ENCODE measurements at places on chromosomes 7 and 10. TPM values are rescaled to one million over a fixed set of nuclear protein-coding genes. Genes with fewer than 3 reads are reported as not detected.

DNA sequence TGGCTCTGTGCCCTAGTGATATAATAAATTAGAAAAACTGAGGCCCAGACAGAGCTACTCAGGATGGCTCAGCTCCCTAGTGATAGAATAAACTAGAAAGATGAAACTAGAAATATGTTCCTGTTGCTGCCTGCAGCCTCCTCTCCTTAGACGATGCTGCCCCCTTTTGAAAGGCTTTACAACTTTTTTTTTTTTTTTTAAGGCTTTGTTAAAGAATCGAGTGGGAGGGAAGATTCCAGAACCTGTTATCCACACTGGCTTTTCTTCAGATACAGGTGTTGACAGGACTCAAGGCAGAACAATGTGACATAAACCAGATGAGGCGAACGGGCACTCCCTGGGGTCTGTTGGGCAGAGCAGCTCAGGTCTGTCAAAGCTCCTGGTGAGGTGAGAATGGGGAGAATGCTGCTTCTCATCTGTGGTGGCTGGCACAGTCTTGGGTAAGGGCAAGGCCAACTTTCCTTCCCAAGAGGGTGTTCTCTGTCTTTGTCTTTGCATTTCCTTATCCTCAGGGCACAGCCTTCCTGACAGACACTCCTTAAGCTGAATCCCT, 175.1 kb downstream of the COBL start:
- DNase-seq, result no peak

- no peak for DNase-seq
These were observed 362.4 kb upstream of the ZNF32 start for GRCh38 chr10:44010873-44011602.

MMRN2 gene
- 40.8 TPM for polyA plus RNA-seq

EPO gene
- polyA plus RNA-seq, result not detected

HERC4 gene
- 20.6 TPM for polyA plus RNA-seq

RET gene
- 1.6 TPM for polyA plus RNA-seq

DNA sequence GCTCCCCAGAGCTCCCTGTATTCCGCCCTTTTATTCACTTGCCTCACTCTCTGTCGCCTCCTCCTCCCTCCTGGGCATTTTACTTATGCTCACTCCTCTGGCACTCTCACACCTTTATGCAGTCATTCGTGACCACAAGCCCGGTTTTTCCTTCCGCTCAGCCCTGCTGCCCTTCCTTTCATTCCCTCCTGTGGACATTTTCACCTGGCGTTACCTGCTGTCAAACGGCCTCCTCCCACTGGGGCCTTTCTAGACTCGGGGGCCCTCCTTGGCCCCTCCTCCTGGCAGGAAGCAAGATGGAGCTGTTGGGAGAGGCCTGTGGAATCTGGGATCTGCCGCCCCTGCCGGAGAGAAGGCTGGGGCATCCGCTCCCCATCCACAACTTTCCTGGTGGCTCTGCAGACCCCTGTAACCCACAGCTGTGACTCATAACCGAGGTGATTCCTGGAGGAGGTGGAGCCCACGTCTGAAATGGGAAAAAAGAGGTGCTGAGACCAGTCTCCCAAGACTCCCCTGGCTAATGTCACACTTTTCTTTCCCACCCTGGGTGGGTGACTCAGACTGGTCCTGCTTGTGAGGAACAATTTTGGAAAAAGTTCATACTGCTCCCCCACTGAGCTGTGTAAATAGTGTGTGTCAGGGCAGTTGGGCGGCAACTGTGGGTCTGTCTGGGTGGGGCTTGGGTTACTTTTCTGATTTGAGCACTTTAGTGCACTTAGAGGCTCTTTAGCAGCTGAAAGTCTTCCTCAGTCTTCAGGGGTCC, 1.2 kb downstream of the VCL start:
- DNase-seq, result peak; percentile 57
